ENCODE measurements at places on chromosomes 7 and 10.

- DNase-seq, result no peak
Measured at GRCh38 chr10:125795128-125795527, 19.5 kb upstream of the MMP21 start.

DNA sequence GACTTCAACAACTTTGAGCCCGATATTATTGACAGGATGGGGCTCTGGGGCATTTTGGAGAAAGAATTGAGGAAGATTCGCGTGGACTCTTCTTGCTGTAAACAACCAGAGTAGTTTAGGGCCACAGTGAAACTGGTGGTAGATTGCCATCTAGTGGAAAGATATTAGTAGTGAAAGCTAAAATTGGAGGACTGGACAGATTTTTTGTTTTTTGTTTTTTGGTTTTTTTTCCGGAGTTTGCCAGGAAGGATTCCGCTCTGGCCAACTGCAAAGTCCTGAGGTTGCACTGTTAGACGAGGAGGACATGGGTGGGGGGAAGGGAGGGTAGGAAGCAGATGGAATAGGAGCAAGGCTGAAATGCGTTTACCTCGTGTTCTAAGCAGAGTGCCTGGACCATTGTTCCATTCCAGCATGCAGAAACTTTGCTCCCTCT lies 11.7 kb downstream of the NOBOX start:
- peak; percentile 69 for DNase-seq

DNA sequence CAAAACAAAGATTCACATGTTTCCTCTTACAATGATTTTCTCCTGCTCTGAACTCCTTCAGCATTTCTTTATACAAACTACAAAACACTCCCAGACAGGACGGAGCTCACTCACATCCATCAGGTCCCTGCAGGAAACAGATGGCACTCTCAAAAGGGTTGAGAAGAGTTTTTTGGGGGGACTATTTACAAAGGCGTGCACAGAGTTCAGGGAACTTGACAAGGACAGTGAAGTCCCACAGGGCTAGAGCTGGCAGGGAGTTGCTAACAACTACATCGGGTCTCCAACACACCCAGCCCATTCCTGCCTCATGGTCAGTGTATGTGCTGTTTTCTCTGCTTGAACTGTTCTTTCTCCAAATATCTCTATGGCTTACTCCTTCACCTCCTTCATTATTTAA lies 24.7 kb upstream of the YAE1 start:
- no peak for DNase-seq

DNA sequence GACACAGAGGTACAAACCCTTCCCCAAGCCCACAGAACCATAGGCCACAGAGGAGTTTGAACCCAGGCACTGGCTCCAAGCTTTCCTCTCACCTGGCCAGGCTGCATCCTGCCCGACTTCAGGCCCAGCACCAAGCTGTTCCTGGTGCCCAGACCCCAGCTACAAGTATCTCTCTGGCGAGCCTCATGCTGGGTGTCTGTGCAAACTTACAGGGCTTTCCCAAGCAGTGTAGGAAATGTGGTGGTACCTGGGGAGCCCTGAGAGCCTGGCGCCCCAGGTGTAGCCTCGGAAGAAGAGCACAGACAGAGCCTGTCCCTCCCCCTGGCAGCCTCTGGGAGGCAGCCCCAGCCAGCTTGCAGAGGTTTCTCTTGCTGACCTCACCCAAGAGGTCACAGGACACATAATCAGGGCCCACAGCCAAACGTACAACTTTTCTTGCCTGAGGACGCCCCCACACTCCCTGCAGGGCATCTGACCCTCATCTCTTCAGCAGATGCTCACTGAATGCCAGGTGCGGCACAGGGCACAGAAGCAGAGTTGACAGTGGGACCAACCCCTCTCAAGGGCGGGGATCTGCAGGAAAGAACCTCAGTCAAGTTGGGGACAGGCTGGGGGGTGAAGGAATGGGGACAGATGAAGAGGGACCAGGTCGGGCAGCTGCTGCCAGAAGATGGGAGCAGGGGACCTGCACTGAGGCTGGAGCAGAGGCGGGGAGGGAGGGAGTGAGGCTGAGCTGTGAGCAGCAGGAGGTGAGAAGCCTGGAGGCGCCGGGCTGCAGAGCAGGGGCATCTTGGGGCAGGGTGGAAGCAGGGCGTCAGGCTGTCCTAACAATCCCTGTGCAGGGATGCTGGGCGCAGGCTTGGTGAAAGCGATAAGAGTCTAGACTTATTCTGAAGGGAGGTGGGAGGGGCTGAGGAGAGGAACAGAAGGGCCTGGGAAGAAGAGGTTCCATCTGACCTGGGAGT lies 16.3 kb upstream of the MYL7 start:
- DNase-seq, result no peak

DNA sequence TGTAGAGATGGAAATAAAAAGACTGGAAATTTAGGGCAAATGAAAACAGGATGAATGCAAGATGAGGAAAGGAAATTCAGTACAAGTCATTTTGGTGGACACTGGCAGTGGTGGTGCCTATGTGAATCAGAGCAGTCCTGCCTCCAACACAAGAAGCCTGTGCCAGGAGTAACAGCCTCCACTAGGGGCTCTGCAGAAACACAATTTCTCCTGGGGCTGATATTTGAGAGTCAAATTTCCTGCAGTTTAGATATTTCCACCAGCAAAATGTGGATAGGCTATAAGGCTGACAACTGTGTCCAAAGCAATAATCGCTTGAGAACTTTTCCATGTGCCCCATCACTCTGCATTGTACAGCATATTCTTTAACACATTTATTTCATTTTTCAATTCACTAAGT lies 4.7 kb upstream of the PLXDC2 start:
- peak; percentile 11 for DNase-seq

- DNase-seq, result no peak
Measured at GRCh38 chr10:11231285-11231684, 213.6 kb downstream of the CELF2 start.

DNA sequence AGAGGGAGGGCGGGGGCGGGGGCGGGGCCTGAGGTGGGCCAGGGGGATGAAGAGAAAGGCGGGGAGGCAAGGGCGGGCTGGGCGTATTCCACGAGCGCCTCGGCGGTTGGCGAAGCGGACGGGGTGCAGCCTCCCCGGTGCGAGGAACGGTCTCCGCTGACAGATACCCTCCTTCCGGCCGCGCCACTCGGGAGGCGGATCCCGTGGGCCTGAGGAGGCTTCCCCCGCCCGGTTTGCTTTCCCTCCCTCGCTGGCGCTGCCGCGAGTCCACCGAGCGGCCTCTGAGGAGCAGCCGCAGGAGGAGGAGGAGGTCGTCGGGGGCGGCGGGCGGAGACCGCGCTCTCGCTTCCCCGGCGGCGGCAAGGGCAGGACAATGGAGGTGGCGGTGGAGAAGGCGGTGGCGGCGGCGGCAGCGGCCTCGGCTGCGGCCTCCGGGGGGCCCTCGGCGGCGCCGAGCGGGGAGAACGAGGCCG lies at the start of gene TRIM24:
Gene TRIM24, plus strand, starts transcription at position 84 of the 473 bp plus-strand sequence. Its CDS starts 290 bp downstream, at position 374.
- DNase-seq, result no peak

- no peak for DNase-seq
Measured at GRCh38 chr7:6409944-6410693, 37.6 kb downstream of the DAGLB start.

- DNase-seq, result no peak
Measured at GRCh38 chr7:127776776-127777386, 124.9 kb downstream of the SND1 start.

DNA sequence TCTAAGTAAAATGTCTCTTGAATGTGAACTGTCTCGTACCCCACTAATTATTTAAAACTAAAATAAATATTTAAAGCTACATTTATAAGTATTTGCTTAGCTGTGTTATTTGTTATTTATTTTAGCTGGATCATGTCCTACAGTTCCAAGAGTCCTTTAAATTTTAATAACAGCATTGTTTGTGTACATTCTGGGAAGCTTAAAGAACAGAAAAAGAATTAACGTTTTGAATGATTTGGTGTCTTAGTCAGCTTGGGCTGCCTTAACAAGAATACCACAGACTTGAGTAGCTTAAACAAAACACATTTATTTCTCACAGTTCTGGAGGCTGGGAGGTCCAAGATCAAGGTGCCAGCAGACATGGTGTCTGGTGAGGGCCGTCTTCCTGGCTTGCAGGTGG lies 107.4 kb downstream of the ITIH5 start:
- DNase-seq, result no peak

- no peak for DNase-seq
Measured at GRCh38 chr10:125332548-125333208, 172.3 kb upstream of the CTBP2 start.

- peak; percentile 68 for DNase-seq
Measured at GRCh38 chr10:85645926-85646711, 720.5 kb downstream of the GRID1 start.

- DNase-seq, result no peak
Measured at GRCh38 chr7:39221901-39222300, 244.2 kb downstream of the POU6F2 start.

GRCh38 chr7:17681965-17682364 lies 258.3 kb downstream of the SNX13 start:
- no peak for DNase-seq

DNA sequence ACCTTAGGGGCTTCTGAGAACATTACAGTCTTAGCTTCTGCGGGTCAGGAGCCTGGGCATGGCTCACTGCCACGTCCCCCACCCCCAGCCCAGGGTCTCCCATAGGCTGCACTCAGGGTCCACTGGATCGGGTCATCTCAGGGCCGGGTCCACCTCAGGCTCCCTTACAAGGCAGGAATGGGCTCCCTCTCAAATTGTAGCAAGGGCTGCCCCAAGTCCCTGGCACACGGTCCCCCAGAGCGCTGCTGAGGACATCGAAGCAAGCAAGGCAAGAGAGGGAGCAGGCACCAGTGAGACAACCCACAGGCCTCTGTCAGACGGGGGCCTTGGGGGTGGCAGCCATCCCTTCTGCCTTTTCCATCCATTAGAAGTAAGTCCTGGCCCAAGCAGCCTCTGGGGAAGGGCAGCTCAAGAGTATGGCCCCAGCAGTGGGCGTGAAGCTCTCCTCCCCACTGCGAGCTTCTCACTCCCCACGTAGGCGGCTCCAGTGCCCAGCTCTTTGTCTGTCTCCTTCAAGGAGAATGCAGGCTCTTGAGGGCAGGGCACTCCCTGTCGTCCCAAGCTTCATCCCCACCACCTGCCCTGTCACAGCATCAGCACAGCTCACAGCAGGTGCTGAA lies 18.0 kb upstream of the RET start:
- no peak for DNase-seq

GRCh38 chr7:25863005-25863728 lies 288.8 kb upstream of the NFE2L3 start:
- no peak for DNase-seq

- DNase-seq, result peak; percentile 66
Measured at GRCh38 chr7:76294344-76295024, 8.0 kb upstream of the HSPB1 start.

- DNase-seq, result no peak
Measured at GRCh38 chr10:24210501-24210900, 1.6 kb downstream of the KIAA1217 start.

All from lung microvascular endothelial cell (primary cell).